ENCODE measurements at places on chromosomes 2 and 18.

- DNase-seq = no peak
Measured at GRCh38 chr2:42135381-42136312, 33.5 kb upstream of the EML4 start.

DNA sequence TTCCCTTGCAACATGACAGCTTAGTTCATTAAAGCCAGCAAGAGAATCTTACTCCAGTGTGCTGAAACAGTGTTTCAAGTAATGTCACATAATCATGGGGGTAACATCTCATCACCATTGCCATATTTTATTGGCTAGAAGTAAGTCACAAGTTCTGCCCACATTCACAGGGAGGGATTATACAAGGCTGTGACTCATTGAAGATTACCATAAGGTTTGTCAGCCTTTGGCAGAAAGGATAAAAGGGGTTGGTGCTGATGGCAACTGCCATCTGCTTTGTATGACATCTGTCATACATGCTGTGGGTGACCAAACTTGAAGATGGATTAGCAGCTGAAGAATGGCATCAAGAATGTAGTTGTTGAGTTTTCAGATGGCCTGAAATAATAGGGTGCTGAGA is 61.2 kb downstream of the KCNE4 start:
- DNase-seq = no peak

DNA sequence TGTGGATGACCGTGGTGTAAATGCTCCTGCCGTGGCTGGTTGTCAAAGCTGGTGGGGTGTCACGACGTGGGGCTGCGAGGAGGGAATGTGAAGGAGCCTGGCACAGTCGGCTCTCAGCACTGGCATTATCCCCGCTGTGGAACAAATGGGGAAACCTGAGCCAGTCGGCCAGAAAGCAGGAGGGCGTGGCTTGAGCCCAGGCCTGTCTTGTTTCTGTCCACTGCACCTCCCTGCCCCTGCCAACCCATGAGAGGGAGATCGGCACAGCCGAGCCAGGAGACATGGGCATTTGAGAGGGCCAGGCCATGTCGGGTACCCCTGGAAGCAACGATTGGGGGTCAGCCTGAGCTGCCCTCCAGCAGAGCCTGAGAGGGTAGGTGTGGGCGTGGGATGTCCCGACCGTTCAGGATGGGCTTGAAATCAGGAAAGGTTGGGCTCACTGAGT is 44.5 kb downstream of the PDIA6 start:
- DNase-seq = no peak

GRCh38 chr2:228469721-228470120 is 288.2 kb upstream of the SPHKAP start:
- no peak for DNase-seq

GRCh38 chr2:158973116-158973956 is 4.9 kb downstream of the TANC1 start:
- no peak for DNase-seq

DNA sequence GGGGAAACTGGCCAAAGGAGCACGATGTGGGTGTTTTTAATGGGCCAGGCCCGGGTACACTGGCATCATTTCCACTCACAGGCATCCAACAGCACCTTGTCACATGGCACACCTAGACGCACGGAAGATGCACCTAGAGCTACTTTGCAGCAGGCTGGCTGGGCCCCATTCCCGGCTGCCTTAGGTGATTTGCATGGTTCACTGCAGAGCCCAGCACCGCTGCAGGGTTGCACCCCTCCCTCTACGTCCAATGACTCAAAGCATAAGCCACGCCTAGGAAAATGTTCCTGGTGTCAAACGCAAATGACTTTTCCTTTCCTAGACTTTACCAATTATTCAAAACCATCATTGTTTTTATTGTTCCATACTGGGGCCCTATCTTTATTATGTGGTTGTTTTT is 222.9 kb downstream of the EIPR1 start:
- no peak for DNase-seq

- DNase-seq = no peak
Measured at GRCh38 chr2:14492920-14493503, 139.5 kb upstream of the LRATD1 start.

Measured in stimulated activated CD4-positive, alpha-beta T cell treated with anti-CD3 and anti-CD28 coated beads, TNF-alpha, amount 100 ng/mL, for 48 hours (primary cell).